ENCODE measurements at places on chromosomes 5 and 9.
A peak's percentile ranks its signal among the peaks of the same experiment; 100 is the strongest.

DNA sequence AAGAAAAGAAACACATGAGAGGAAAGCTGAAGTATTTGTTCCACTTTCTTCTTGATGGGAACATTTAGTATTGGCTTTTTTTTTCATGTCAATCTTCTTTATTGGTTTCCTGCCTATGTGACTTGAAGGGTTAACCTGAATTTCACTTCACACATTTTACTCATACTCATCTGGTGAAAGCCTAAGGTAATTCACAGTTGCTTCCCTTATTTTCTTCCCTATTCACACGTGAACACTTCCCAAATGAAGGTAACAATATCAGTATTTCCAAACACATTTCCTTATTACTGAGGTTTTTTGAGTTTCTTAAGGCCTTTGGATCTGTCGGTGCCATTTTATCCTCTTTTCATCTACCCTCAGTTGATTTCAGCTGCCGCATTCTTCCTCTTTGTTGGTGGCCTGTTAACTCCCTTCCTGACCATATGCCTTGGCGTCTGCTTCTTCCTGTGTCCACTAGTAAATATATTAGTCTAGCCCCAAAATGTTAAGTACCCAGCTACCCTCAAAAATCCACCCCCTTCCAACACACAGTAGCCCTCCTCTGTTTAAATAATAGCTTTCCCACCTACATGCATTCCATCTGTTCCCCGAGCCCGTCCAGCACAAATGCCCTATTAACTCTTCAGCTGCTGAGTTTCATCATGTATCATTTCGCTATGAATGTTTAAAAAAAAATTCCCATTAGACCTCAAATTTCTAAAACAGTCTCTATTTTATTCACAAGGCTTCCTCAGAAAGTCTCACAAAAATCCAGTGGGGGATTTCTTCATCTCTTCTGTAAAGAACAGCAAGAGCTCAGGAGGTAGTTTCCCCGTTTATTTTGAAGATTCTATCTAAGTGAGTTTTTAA, 97.3 kb downstream of the USP20 start:
- no peak for DNase-seq

- DNase-seq, result no peak
These were observed 713 bp downstream of the MOB3B start for GRCh38 chr9:27528886-27529315.

DNA sequence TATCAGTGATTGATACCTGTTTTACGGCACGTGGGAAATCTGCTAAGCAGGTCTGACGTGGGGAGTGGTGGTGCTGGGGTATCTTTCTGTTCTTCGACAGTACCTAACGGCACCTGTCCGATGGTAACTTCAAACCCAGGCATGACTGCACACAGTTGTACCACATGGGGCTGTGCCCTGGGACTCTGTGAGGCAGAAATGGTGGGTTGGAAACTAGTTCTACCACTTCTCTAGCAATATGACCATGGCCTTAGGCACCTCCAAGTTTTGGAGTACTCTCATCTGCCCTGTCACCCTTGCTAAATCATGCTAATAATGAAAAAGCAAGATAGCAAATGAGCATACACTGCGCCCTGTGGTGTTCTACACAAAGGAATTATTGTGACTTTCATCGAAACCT, 30.9 kb downstream of the EPB41L4B start:
- no peak for DNase-seq

DNA sequence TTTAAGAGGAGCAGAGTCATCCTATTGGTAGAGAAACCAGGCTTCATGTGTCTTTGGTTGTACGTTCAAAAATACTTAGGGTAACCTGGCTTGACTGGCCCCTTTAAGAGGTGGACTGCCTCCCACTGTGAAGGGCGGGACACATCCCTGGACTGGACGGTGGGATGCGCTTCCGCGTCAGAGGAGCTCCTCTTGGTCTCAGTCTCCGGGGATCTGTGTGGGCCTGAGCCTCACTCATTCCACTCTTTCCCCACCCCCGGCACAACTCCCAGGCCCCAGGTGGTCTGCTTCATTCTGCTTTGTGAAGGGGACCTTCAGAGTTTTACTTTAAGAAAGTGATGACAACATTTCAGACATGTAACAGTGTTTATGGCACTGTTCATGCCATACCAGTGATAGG, 601.1 kb downstream of the IRX1 start:
- DNase-seq, result no peak

DNA sequence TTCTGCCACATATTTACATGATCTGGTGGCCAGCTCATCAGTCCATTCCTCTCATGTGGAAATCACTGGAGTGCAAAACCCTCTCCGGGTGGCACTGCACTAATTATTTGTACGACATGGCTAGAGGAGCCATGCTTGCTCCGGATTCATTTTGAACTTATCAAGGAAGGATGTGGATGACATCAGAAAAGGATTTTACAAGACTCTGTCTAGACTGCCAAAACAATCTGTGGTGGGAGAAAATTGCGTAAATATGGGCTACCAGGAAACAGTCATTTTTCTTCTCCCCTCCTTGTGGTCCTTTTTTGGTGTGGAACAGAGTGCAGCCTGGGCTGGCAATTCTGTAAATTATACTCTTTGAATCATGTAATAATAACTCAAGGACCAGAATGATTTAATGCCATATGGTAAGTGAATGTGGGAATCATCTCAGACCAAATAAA, 123.4 kb upstream of the IFNE start:
- DNase-seq, result no peak

DNA sequence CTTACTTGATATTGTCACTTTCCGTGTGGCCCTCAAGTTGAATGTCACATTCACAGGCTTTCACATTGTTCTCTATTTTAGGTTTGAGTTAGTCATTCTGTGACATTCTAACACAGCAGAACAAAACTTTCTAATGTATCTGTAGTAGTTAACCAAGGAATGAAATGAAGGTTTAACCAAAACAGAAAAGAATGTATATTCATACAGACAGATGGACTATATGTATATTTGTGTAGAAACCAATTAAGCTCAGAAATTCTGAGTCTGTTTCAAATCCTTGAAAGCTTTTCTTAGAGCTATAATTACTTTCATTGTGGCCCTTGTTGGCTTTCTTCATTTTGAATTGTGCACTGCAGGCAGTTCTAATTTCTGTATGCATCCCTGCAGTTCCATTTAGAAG, 654.7 kb downstream of the LRRC70 start:
- DNase-seq, result no peak

- DNase-seq, result no peak
These were observed 91.9 kb upstream of the TLR4 start for GRCh38 chr9:117612317-117612716.

- DNase-seq, result peak; percentile 85
These were observed 74.0 kb downstream of the UBAP1 start for GRCh38 chr9:34252670-34253459.

DNA sequence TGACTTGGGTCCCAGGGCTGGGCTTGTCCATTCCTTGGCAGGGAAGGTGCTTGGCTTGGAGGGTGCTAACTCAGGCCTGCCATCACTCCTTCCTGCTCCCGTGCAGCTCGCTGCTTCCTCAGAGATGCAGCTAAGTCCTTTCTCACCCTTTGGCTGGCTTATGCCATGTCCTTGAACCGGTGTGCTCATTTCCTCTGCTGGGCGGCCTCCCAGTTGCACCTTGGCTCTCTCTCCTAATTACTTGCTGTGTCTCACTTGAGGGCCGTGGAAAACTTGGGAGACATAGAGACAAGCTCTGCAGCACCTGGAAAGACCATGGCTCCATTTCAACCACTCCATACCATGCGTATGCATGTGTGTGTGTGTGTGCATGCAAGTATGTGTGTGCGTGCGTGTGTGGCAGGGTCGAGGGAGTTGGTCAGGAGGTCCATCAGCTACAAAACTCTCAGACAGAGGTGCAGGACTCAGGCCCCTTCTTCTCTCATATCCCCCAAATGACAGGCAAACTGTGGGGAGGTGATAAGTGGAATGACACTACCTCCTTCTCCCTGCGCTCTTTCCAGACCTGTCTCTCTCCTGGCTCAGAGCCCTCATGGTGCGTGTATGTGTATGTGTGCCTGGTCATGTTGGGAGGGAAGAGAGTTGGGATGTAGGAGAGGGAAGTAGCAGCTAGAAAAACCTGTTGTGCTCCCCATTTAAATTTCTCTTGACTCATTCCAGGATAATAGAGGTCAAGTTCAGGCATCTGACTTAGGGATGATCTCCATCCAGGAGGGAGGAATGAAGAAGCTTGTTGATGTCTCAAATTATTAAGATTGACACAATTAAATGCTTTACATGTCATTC, 17.6 kb upstream of the MTMR12 start:
- no peak for DNase-seq

DNA sequence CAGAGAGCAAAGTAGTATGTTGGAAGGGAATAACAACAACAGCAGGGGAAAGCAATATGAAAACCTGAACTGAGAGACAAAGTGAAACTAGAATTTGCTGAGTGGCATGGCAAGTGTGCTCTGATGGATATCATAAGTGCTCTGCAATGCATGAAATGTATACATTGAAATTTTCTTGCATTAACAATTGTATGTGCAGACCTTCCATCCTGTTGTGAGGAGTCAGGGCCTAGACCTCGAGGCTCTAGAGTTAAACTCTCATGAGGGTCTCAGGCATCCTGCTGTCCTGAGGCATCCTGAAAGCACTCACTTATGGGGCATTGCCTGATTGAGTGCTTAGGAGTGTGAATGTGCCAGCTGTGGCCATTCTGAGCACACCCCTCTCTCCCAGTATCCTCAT, 1.1 kb downstream of the ECM2 start:
- no peak for DNase-seq

DNA sequence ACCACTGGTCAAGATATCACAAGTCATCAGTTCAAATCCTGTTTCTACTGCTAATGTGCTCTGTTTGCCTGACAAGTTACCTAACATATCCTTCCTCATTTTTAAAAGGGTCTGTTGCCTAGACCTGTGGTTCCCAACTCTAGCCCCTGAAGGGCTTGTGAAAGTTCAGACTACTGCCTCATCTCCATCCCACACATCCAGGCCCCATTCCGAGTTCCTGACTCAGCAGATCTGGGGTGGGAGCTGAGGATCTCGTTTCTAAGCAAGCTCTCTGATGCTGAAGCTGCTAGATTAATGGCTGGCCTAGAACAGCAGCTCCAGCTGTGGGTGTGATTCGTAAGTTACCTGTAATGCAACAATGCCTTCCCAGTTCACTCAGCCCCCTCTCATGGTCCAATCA, 32.5 kb downstream of the S1PR3 start:
- no peak for DNase-seq

DNA sequence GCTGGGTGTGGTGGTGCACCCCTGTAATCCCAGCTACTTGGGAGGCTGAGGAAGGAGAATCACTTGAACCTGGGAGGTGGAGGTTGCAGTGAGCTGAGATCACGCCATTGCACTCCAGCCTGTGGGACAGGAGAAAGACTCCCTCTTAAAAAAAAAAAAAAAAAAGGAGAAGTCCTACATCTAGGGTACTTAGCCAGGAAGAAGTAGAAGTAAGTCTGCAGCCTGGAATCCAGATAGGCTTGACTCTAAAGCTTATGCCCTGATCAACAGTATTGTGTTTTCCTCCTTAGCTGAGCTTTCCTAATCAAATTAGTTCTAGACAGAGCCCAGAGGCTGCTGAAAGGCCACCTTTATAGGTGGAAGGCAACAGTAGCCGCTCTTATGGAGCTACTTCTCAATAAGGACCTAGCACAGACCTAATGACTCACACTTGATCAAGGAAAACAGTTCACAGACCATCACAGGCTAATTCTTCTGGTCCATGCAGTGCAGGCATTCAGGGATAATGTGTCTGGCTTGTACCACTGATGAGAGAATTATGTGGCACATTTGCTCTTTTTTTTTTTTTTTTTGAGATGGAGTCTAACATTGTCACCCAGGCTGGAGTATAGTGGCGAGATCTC, 105.5 kb upstream of the KLF4 start:
- DNase-seq, result no peak

DNA sequence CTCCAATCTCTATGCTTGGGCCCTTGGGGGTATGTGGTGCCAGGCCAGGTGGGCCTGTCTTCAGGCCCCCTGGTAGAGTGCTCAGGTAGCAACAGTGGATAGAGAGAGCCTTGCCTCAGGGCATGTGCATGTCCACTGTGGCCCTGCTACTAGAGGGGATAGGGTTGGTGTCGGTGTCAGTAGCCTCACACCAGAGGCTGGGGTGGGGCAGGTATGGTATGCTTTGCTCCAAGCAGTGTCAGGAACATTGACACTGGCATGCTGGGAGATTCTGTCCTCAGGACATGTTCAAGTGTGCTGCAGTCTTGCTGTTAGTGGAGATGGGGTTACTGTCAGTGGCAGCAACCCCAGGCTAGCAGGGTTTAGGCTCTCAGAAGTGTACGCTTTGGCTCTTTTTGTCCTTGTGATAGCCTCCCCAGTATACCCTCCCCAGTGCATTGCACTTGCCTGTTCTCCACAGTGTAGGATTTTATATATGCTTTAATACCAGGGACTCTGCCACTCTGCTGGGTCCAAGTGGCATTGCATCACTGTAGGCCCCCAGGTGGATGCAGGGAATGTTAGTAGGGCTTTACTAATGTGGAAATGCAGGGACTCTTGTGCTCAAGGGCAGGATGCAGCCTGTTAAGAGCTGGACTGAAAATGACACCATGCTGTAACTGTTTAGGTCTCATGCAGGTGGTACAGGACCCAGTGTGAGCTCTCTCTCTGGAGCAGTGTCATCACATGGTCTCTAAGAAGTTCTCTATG, 21.6 kb downstream of the RIC1 start:
- DNase-seq, result no peak

DNA sequence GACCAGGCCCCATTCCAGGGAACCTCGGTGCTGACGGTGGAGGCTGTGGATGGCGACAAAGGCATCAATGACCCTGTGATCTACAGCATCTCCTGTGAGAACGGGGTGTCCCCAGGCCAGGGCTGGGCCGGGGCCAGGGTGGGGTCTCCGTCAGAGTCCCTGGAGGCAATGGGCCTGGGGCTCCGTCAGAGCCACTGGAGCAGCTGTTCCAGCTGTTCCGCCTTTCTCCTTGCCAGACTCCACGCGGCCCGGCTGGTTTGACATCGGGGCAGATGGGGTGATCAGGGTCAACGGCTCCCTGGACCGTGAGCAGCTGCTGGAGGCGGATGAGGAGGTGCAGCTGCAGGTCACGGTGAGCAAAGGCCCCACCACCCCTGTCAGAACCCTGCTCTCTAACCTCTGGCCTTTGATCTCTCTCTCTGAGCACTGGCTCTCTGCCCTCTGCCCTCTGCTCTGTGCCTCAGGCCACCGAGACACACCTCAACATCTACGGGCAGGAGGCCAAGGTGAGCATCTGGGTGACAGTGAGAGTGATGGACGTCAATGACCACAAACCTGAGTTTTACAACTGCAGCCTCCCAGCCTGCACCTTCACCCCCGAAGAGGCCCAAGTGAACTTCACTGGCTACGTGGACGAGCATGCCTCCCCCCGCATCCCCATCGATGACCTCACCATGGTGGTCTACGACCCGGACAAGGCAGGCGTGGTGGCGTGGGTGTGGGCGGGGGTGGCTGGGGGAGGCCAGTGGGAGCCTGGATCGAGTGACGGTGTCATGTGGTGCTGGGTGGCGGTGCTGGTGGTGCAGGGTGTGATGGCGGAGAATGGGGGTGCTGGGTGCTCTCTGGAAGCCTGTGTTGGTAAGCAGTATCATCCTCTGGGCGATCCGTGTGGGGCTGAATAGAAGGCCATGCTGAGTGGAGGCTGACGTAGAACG, 26.6 kb downstream of the CDHR2 start:
- DNase-seq, result no peak

- DNase-seq, result no peak
These were observed 19.3 kb downstream of the SRP19 start for GRCh38 chr5:112880219-112880964.

Measured in hematopoietic multipotent progenitor cell treated with erythropoietin and hydrocortisone succinate and interleukin-3 and kit ligand, for 17 days (in vitro differentiated cells).